ENCODE measurements at places on chromosomes 12 and 14.

DNA sequence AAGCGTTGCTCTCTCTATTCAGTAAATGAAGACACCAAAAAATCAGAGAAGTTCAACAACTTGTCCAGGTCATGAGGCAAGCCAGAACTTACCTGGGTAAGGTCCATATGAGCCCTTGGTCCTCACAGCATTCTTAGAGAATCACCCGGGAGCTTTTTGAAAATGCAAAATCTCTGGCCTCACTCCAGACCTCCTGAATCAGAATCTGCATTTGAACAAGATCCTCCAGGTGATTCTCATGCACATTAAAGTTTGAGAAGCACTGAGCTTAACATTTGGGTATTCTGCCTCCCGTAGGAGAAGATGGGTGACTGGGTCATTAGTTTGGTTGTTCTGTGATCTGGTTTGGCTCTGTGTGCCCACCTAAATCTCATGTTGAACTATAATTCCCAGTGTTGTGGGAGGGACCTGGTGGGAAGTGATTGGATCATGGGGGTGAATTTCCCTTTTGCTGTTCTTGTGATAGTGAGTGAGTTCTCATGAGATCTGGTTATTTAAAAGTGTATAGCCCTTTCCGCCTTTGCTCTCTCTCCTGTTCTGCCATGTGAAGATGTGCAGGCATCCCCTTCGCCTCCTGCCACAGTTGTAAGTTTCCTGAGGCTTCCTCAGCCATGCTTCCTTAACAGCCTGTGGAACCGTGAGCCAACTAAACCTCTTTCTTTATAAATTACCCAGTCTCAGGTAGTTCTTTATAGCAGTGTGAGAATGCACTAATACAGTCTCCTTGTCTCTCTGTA is 221.2 kb downstream of the RAD51B start:
- no peak for DNase-seq

GRCh38 chr12:100987552-100988521 is 193.3 kb downstream of the ANO4 start:
- peak; percentile 28 for DNase-seq

DNA sequence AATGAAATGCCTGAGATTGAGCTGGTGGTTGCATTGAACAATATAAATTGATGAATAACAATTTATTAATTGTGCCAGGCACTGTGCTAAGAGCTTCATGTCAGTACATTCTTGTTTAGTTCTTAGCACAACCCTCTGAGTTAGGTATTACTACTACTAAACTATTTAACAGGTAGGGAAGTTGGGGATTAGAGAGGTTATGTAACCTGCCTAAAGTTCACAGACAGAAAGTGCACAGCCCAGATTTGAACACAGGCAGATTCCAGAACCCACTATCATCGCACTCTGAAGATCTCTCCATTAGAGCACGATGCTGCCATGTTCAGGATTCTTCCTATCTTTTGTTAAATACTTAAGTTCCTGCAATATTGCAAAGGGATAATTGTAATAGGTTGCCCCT is 49.3 kb downstream of the ETV6 start:
- no peak for DNase-seq

DNA sequence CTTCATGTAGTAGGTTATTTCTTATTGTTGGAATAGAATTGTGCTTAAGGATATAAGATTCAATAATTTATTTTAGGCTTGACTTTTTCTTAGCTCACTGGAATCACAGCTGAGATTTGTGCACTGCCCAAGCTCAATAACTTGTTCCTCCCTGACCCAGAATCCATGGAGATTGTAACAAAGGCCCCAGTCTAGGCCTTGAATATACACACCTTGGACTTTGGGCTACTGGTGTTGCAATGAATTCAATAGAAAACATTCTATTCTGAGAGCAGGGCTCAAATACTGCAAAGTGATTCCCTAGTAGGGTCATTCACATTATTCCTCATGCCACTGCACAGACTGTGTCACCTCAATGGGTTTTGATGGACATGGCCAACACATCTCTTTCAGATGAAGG is 352.4 kb downstream of the GALC start:
- DNase-seq = no peak

DNA sequence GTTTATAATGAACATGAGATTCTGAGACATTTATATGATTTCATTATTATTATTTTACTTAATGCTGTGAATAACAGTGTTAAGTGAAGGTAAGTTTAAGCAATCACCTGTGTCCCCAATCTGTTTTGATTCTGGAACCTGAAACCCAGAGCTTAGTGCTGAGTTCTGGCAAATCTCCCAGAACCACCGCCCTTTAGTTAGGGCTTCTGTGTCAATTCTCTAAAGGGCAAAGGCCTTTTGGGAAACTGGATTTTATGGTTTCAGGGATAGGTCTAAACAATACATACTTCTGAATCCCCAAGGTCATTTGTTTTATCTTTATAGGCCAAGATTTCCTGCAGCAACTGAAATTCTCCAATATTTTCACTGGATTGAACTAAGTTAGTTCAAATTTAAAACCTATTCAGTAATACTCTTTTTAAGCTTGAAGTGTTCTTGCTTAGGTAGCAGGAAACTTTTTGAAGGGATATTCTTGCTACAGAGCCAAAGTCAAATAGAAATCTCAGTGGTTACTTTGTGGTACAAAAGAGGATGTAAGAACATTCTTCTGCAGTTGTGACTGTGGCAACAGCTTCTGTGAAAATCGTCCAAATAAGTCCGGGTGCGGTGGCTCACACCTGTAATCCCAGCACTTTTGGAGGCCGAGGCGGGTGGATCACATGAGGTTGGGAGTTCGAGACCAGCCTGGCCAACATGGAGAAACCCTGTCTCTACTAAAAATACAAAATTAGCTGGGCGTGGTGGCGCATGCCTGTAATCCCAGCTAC is 10.0 kb upstream of the PKP2 start:
- no peak for DNase-seq

DNA sequence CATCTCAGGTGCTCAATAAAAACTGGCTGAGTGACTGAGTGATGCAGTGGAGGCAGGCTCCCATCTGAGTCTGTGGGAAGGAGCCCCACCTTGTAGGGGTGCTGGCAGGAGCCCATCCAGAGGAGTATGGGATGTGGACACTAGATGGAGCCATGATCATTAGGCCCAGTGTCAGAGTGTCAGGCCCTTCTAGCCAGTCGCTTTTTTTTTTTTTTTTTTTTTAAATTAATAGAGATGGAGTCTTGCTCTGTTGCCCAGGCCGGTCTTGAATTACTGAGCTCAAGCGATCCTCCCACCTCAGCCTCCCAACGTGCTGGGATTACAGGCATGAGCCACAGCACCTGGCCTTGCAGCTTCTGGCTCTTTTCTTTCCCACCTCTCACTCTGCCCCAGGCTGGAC is 11.5 kb downstream of the RITA1 start:
- peak; percentile 72 for DNase-seq

DNA sequence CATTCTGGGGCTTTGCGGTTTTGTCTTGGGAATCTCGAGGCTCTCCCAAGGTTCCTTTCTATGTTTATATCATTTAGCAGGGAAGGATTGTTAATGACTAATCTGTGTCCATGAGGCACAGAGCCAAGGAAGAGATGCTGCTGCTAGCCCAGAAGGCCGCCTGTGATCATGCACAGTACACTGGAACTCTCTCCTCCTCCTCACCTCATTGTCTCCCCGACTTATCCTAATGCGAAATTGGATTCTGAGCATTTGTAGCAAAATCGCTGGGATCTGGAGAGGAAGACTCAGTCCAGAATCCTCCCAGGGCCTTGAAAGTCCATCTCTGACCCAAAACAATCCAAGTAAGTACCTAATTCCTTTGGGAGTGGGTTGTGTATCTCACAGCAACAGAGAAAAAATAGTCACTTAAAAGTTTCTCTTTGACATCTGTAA is at the start of gene NR1H4:
Gene NR1H4, plus strand, starts transcription at position 151 of the 435 bp plus-strand sequence. CDS start 19,458 bp downstream, outside the sequence.
- peak; percentile 13 for DNase-seq

- DNase-seq = no peak
Observed at GRCh38 chr12:66896797-66897196, 217.9 kb upstream of the GRIP1 start.

DNA sequence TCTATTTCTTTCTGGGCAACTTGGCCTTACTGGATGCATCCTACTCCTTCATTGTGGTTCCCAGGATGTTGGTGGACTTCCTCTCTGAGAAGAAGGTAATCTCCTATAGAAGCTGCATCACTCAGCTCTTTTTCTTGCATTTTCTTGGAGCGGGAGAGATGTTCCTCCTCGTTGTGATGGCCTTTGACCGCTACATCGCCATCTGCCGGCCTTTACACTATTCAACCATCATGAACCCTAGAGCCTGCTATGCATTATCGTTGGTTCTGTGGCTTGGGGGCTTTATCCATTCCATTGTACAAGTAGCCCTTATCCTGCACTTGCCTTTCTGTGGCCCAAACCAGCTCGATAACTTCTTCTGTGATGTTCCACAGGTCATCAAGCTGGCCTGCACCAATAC is 5.3 kb downstream of the OR4N5 start:
- no peak for DNase-seq

DNA sequence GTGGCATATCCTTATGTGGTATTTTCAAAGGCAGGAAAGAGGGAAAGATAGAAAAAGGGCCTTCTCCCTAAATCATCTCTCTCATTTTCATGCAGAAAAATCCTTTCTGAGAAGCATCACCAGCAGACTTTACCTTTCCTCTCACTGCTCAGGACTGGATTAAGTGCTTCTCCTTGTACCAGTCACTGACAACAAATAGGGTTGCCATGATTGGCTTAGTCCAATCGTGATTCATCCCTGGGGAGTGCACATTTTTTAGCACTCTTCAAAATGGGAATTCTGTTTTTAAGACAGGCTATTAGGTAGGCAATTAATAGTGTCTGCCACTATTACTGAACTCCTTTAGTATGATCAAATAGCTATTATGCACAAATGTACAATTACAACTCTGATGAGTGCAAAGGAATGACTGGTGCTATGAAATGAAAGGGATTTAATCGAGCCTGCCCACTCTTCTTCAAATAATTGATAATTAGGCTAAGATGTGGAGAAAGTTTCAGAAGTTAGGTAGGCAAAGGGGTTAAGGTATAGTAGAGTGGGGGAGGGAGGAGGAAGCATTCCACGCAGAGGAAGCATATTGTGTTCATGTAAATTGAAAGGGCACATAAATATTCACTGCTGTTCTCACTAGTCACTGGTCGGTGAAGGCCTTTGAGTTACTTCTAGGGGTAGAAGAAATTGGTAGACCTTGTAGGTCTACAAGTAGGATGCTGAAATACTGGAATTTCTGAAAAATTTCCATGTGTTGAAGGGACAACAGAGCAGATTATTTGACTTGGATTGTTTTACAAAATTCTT is 84.0 kb downstream of the MSRB3 start:
- no peak for DNase-seq

- DNase-seq = no peak
Observed at GRCh38 chr12:119620490-119620889, 26.9 kb downstream of the TMEM233 start.

- peak; percentile 77 for DNase-seq
Observed at GRCh38 chr14:50804181-50804721, 26.7 kb downstream of the NIN start.

DNA sequence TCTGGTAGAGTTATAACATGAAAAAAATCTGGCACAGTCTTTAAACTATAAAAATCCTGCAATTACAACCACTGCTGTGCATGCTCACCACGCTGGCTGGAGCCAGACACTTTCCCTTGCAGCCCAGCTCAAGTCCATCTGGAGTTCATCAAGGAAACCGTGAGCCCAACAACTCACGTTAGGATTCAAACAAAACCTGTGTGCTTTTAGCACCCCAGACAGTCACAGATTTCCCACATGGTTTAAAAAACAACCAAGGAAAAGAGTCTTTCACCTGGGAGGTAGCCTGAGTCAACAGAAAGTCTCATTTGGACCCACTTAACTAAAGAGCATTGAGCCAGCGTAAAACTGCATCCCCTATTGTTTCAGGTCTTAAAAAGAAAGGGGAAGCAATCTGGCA is 4.7 kb downstream of the LRIG3 start:
- DNase-seq = peak; percentile 89

- no peak for DNase-seq
Observed at GRCh38 chr12:57609101-57609780, 2.0 kb upstream of the ARHGEF25 start.

- peak; percentile 59 for DNase-seq
Observed at GRCh38 chr12:19553175-19553574, 113.9 kb downstream of the AEBP2 start.

DNA sequence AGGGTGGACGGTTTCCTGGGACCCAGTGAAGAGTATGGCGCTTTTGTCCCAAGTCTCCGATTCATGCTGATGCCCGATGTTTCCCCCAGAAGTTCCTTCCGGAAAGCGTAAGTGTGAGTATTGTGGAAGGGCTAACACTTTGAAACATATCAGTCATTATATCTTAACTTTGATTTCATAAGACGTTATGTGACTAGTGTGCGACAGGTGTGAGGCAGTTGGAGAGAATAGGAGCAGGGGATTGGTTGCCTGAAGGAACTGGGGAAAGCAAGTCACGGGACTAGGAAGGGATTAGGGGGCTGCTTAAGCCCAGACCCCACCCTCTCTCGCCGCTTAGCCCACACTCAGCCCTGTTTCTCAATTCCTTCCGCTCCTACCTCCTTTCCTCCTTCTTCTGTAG is 154.9 kb downstream of the CHST11 start:
- DNase-seq = no peak

DNA sequence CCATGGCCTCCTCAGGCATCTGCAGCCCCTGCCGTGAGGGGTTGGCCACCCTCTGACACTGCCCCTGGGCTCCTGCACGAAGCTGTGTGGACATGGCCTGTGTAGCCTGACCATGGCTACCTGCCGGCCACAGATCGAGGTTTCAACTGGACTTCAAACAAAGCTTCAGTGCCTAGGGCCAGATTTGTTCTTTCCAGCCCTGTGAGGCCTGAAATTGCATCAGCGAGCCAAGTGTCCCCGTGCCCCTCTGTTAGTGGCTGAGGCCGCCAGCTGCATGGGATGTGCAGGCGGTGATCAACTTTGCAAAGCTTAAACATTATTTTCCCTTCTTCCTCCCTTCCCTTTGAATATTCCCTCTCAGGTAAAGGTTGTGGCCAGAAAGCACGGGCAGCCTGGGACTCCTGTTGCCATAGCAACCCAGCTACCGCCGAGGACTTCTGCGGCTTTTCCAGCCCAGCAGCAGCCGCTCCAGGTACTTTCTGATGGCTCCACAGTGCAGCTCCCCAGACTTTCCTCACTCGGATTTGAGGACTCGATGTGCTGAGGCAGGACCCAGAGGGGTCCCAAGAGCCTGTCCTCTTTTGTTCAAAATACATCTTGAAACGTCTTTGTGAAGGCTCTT is 35.8 kb downstream of the DDX51 start:
- DNase-seq = no peak

- no peak for DNase-seq
Observed at GRCh38 chr12:102763471-102763870, 153.6 kb downstream of the PAH start.
